T-cell (primary cell): ENCODE measurements at places on chromosomes 4 and X. TPM values are rescaled to one million over a fixed set of nuclear protein-coding genes. Genes with fewer than 3 reads are reported as not detected.

GRCh38 chr4:103904123-103904522 lies 184.3 kb upstream of the TACR3 start:
- H3K27me3 ChIP-seq: no peaks in the 10 kb centered on the region
- DNase-seq: no peak
- H3K27ac ChIP-seq: no peak overlapping the region
- H3K4me1 ChIP-seq: no peaks in the 10 kb centered on the region
- no peaks in the 10 kb centered on the region for H3K36me3 ChIP-seq
- no peak overlapping the region for H3K4me3 ChIP-seq

ZFP92 gene
- 0.60 TPM for total RNA-seq

DNA sequence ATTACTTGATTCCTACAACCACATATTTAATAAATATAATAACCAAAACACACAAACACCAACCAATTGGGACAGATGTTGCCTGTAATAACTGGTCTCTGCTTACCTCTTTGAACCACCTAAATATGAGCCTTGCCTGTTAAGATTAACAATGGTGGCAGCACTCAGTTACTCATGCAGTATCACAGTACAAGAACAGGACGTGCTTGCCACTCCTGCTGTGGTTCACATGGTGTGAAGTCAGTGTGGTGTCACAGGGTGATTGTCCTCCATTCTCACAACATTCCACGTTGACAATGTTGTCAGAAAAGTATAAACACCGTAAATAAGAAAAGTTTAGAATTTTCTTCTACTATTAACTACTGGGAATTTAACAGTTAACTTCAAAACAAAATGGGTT lies 365.0 kb downstream of the PPP3CA start:
- H3K27ac ChIP-seq: no peak overlapping the region
- H3K27me3 ChIP-seq: no peaks in the 10 kb centered on the region
- no peaks in the 10 kb centered on the region for H3K36me3 ChIP-seq
- H3K4me3 ChIP-seq: no peak overlapping the region
- DNase-seq: no peak

SPANXA1 gene
- total RNA-seq: not detected

DNA sequence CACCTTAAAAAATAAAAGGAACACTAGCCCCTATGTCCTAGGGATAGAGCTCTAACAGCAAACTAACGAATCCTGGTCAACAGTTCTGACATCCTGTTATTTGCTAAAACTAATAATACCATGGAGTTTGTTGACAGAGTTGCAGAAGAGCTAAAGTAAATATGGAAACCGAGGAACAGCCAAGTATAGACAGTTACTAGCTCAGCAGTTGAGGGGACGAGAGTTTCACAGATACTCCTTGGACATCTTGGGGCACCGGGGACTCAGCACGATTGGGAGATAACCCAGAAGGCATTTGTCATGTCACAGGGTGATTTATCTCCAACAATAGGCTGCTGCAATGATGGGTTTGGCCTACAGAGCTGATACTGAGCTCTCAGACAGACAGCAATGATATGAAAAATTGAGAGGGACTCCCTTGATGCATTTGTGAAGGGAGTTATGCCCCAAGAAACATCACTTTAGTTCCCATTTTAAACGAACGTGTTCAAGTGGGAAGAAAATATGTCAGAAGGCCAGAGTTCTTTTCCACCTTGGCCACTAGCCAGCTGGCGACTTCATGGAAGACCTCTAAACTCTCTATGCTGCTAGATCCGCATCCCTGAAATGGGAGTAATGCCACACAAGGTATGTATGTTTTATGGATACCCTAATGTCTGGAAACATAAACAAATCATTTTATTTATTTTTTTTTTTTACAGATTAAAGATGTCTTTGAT lies 48.6 kb downstream of the TSC22D3 start:
- H3K27ac ChIP-seq: no peak overlapping the region
- H3K4me1 ChIP-seq: no peaks in the 10 kb centered on the region
- no peak overlapping the region for H3K4me3 ChIP-seq
- DNase-seq: no peak
- H3K36me3 ChIP-seq: no peaks in the 10 kb centered on the region

PDE5A gene
- total RNA-seq: 1.2 TPM

DNA sequence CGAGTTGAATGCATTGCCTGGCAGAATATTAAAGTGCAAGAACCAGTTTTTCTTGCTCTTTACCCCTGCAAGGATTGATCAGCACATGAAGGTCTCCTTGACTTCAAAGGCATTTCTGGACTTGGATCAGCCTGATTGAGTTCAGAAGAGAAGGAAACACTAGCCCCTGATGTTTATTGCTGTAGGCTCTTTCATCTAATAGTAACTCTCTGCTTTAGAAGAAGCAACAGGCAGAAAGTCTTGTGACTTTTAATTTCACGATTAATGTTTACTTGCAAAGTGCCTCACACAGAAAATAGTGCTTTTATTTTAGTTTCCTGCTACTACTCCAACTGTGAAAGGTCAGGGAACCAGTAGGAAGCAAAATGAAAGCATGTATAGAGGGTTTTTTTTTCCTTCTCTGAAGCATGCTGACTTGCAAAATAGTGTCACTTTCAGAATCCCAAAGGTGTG lies 69.1 kb downstream of the PCDH7 start:
- no peak overlapping the region for H3K4me3 ChIP-seq
- no peaks in the 10 kb centered on the region for H3K27me3 ChIP-seq
- no peaks in the 10 kb centered on the region for H3K36me3 ChIP-seq
- no peak overlapping the region for H3K27ac ChIP-seq
- no peak for DNase-seq
- no peaks in the 10 kb centered on the region for H3K4me1 ChIP-seq

DNA sequence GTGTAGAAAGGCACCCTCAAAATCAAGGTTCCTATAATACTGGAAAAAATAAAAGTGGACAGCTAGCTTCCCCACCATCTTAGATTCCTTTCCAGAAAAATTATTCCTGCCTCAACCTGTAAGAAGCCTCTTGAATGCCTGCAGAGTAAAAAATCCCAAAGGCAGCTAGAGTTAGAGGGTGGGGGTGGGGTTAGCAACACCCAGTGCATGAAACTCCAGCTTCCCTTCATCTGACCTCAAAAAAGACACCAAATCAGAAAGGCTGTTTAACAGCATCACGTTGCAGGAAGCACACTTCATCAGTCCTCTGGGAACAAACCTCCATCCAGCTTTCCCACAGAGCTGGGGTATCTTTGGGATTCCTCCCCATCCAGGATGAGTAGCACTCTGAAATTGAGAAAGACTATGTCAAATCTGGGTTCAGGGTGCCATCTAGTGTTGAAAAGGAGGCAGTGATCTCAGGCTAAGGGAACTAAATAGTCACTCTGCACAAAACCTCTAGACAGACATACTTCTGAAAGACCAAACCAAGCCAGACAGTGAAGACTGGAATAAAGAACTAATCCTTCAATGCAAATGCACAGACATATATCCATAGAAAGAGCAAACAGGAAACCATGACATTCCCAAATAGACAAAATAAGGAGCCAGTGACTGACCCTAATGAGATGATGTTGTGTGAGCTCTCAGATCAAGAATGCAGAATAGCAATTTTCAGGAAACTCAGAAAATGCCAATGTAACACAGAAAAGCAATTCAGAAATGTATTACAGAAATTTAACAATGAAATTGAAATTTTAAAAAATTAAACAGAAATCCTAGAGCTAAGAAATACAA lies 97.9 kb downstream of the ARHGEF9 start:
- no peaks in the 10 kb centered on the region for H3K36me3 ChIP-seq
- no peak overlapping the region for H3K4me3 ChIP-seq
- H3K27me3 ChIP-seq: no peaks in the 10 kb centered on the region
- no peak for DNase-seq

DNA sequence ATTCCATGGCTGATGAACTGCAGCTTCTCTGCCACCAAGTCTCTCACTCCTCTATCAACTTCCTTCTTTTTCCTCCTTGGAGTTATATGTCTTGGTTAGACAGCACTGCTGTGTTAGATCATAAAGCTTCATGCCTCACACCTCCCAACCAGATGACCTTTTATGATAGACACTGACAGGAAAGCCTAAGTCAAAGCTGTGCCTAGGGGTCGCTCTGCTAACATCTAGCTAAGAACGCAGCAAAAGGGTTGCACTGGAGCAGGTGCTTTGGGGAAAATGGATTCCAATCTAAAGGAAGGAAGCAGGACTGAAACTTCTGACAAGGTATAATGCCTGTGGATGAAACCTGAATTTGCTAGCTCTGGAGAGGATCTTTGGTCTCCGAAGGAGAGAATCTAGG lies 509.7 kb downstream of the SMARCA1 start:
- H3K4me1 ChIP-seq: no peaks in the 10 kb centered on the region
- no peak overlapping the region for H3K27ac ChIP-seq
- H3K27me3 ChIP-seq: no peaks in the 10 kb centered on the region

HTN1 gene
- total RNA-seq: not detected
